ENCODE measurements at places on chromosomes 6 and 20. TPM values are rescaled to one million over a fixed set of nuclear protein-coding genes. Genes with fewer than 3 reads are reported as not detected.

IL17A gene
- not detected for total RNA-seq

BMP5 gene
- total RNA-seq = not detected

BPIFB2 gene
- total RNA-seq = not detected

SLC22A1 gene
- 2.5 TPM for total RNA-seq

BTNL2 gene
- total RNA-seq = not detected

ZC2HC1B gene
- total RNA-seq = not detected

PKHD1 gene
- not detected for total RNA-seq

KCNK16 gene
- not detected for total RNA-seq

GNMT gene
- 0.10 TPM for total RNA-seq

HLA-G gene
- total RNA-seq = not detected

TPBG gene
- 46.2 TPM for total RNA-seq

PCNA gene
- total RNA-seq = 416 TPM

DDRGK1 gene
- 96.9 TPM for total RNA-seq

ZNF831 gene
- total RNA-seq = not detected

PDE10A gene
- 36.1 TPM for total RNA-seq
